ENCODE measurements at places on chromosomes 2 and 18.
A peak's percentile ranks its signal among the peaks of the same experiment; 100 is the strongest.

- no peak for DNase-seq
These were observed 273.9 kb downstream of the PHLPP1 start for GRCh38 chr18:62989195-62989594.

GRCh38 chr18:38453880-38454279 is 888.3 kb upstream of the CELF4 start:
- no peak for DNase-seq

DNA sequence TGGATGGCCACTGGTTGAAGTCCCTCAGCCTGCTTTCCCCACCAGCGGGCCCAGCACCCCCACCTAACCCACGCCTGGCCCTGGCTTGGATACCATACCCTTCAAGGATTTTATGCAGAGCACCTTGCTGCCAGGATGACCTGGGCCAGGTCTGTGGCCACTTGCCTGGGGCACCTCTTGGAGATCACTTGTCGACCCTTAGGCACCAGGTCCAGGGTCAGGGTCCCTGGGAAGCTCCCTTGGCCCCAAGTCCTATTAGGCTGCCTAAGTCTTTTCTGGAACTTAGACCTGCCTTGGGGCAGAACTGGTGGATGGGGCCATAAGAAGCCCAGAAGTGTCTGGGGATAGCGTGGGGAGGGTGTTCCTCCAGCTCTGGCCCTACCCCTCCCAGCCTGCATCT is 39.1 kb downstream of the FOSL2 start:
- DNase-seq, result no peak

DNA sequence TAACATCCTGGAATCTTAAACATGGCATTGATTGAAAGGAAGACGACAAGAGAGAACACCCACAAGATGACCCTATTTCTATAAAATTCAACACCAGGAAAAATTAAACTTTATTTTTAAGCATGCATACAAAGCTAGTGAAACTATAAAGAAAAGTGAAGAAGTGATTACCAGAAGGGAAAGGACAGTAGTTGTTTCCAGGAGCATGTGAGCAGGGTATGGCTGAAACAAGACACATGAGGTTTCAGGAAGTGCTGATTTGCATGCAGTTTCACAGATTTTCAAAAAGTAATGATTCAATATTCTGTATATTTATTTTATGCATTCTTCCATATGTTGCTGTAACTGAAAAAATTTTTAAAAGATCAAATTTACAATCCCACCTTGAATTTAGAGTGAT is 24.6 kb upstream of the DAW1 start:
- DNase-seq, result no peak

DNA sequence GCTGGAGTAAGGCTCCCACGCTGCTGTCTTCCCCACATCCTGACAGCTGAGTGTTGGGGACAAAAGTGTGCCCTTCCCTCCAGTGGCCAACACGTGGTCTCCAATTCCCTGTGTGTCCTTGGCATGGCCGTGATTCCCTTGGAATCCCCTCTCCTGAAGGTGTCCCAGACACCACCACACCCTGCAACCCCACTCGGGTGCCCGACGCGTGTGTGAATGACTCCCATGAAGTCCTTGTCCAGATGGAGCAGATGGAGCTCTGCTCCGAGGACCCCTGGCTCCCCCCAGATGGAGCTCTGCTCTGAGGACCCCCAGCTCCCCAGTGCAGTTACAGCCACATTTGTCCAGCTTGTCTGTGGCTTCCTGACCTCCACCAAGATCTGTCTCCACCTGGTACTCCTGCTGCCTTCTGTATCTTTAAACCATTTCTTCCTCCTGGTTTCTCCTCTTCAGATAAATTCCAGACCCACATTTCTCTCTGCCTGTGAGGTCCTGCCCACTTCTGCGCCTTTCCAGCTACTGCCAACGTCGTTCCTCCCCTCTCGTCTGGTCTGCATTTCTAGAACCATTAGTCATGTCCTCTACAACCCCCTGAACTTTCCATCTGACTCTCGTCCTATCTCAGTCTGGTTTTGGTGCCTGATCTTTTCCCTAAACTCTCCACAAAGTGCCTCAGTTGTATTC is 86.8 kb upstream of the PXDN start:
- DNase-seq, result peak; percentile 54

- no peak for DNase-seq
These were observed 323.9 kb upstream of the SOX11 start for GRCh38 chr2:5368263-5368662.

- no peak for DNase-seq
These were observed 80.3 kb downstream of the RTP5 start for GRCh38 chr2:241949736-241950412.

GRCh38 chr2:10304458-10305253 is 2.0 kb downstream of the HPCAL1 start:
- DNase-seq, result no peak

Data from fibroblast of upper back skin (primary cell).